ENCODE measurements at places on chromosomes 11 and 22.

DNA sequence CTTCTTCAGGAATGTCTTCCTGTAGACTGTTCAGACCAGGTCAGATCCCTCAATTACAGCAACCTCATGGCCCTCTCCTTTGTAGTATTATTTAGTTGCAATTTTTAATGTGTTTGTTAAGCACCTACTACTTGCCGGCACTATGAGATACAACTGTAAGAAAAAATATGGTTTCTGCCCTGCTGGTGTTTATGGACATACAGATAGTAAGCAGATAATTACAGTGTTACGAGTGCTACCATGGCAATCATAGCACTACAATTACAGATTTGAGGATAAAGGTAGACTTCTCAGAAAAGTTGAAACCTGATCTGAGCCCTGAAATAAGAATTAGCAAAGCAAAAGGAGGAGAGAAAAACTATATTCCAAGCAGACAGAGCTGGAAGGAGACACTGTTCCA lies 2.8 kb downstream of the LRRC51 start:
- DNase-seq: no peak

DNA sequence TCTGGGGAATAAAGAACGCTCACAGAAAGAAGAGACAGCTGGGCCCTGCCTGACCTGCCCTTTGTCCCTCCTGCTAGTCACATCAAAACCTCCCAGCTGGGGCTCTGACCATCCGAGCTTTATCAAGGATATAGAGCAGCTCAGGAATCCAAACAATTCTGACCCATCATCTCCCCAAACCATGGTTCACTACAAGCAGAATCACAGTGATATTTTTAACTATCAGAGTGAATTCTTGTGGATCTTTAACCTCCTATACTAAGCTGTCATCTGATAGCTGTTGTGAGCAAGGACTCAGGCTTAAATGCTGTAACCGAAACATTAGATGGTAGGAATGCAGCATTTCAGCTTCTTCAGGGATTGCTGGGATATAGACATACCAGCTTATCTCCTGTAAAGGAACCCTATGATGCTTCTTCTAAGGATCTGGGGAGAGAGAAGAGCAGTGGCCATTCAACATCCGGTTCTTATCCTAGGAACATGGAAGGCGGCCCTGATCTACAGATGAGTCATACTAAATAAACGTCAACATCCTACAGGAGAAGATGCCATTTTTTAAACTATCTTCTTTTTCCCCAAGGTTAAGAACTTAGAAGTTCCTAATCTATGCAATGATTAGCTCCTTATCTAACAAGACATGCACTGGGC lies 84.7 kb upstream of the AKIP1 start:
- no peak for DNase-seq

DNA sequence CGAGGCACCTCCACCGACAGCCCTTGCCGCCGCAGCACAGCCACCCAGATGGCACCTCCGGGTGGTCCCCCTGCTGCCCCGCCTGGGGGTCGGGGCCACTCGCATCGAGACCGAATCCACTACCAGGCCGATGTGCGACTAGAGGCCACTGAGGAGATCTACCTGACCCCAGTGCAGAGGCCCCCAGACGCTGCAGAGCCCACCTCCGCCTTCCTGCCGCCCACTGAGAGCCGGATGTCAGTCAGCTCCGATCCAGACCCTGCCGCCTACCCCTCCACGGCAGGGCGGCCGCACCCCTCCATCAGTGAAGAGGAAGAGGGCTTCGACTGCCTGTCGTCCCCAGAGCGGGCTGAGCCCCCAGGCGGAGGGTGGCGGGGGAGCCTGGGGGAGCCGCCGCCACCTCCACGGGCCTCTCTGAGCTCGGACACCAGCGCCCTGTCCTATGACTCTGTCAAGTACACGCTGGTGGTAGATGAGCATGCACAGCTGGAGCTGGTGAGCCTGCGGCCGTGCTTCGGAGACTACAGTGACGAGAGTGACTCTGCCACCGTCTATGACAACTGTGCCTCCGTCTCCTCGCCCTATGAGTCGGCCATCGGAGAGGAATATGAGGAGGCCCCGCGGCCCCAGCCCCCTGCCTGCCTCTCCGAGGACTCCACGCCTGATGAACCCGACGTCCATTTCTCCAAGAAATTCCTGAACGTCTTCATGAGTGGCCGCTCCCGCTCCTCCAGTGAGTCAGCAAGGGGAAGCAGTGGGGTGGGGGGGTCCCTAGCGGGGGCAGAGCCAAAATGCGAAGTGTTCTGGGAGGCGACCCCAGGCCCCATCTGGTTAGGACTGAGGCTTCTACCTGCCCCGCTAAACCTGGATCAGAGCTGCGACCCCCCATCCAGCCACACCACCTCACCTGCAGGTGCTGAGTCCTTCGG lies 4.4 kb downstream of the FREY1 start:
- no peak for DNase-seq

DNA sequence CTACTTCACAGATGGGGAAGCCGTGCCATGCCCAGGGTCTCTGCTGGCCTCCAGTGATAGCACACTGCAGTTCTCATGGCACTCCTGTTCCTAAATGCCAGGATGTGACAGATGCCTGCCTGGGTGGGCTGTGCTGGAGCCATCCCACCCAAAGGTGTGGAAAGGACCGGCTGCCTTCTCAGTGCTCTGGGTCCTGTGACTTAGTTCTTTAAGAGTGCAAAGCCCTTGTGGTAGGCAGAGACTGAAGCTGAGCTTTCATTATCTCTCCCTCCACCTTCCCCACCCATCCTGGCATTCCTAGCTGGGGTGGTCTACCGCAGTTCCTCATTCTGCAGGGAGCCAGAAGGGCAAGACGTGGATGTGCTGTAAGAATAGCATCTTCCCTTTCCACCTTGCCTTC lies 150.1 kb downstream of the CEP164 start:
- DNase-seq: no peak

GRCh38 chr22:22948651-22949571 lies 61.3 kb downstream of the IGLL5 start:
- no peak for DNase-seq

DNA sequence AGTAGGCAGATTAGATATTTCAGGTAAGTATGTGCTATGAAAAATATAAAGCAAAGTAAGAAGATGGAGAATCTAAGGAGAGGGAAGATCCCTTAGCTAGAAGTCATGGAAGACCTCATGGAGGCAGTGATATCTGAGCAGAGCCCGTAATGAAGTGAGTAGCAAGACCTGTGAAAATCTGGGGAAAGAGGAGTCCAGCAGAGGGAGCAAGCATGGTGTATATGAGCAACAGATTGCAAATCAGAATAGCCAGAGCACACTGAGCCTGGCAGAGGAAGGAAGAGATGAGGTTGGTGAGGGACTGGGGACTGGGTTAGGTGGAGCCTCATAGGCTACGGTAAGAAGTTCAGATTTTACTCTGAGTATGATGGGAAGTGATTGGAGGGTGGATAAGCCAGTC lies 9.4 kb downstream of the LHFPL7 start:
- DNase-seq: no peak

- no peak for DNase-seq
Measured at GRCh38 chr11:67023957-67024353, 1.0 kb downstream of the SYT12 start.

- DNase-seq: no peak
Measured at GRCh38 chr22:19045094-19045493, 77.1 kb downstream of the DGCR2 start.

DNA sequence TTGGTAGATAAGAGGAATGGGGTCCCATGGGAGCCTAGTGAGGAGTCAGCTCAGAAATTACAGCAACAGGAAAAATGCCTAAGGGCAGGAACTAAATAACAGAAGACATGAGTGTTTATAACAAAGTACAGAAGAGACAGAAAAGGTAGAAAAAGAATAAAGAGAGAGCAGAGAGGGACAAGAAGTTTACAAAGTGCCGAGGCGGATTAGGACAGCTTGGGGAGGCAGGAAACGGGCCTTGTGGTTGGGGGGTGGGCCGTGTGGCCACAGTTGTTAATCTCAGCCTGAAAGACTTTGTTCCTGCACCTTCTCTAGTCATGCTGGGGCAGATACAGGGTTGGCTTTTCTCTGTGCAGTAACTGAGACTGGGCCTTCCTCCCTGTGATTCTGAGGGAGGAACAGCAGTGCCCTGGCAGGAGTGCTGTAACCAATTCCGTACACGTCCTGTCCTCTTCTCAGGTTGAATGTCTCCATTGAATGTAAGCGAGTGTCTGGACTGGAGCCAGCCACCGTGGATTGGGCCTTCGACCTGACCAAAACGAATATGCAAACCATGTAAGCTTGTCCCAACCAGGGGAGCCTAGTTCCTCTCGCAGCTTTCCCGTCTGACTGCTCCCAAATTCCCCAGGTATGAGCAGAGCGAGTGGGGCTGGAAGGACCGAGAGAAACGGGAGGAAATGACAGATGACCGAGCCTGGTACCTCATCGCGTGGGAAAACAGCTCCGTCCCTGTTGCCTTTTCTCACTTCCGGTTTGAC lies 13.2 kb downstream of the NAA40 start:
- DNase-seq: no peak

GRCh38 chr11:70432065-70432464 lies 33.7 kb downstream of the CTTN start:
- DNase-seq: no peak

DNA sequence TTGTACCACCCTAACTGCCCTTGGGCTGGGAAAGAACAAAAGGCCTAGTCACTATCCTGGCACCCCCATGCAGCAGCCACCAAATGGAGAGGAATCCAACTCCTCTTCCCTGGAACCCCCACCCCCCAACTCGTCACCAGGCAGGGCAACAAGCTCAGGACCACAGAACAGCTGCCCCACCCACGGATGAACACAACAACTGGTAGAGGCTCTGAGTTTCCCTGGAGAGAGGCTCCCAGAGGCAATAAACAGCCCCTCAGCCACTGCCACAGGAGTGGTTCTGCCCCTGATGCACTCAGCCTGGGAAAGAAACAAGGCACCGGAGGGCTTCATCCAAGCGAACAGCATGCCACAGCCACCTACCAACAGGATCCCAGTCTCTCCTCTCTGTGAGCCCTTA lies 778.4 kb upstream of the FAT3 start:
- no peak for DNase-seq

GRCh38 chr11:96010683-96011082 lies 86.8 kb upstream of the MTMR2 start:
- no peak for DNase-seq

GRCh38 chr11:86954269-86955110 lies 705 bp downstream of the FZD4 start:
- DNase-seq: peak; percentile 30

- DNase-seq: no peak
Measured at GRCh38 chr11:61771985-61772455, 19.6 kb downstream of the MYRF start.

DNA sequence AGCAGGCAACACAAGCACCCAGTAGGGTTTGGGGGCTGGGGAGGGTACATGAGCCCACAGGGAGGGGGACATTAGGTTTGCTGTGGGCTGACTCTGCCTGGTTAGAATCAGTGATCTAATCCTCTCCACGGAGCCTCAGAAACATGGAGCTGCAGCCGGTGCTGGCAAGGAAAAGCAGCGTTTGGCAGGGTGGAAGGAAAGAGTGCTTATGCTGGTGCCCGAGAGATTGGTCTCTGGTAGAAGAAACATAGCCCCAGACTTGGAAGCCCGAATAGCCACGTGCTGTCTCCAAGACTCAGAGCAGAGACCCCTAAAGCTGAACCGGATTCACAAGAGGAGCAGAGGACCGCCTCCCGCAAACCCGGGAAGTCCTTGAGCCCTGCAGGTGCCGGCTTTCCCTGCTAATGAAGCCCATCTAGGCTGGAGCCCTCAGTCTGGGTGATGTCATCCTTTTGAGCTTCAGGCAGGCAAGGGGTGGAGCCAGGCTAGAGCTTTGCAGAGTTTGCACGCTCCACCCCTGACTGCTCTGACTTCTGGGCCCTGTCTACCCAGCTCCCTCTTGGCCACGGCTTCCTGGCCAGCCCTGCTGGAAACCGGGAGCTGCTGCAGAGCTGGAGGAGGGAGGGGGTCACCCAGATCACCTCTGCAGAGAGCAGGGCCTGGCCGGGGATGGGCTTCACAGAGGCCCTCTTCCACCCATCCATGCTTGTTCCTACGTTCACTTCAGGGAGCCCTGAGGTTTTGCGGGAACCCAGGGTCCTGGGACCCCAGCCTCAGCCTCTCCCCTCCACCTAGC lies 35.0 kb upstream of the JAM3 start:
- DNase-seq: peak; percentile 96

DNA sequence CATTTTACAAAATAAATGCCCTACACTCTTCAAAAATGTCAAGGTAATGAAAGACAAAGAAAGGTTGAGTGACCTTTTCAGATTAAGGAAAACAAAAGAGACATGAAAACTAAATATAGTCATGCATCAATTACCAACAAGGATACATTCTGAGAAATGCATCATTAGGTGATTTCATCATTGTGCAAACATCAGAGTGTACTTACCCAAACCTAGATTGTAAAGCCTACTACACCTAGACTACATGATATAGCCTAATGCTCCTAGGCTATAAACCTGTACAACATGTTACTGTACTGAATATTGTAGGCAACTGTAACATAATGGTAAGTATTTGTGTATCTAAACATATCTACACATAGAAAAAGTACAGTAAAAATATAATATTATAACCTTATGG lies 26.7 kb downstream of the INTS4 start:
- DNase-seq: no peak

- peak; percentile 67 for DNase-seq
Measured at GRCh38 chr11:62398011-62398994, 20.5 kb upstream of the SCGB1A1 start.

DNA sequence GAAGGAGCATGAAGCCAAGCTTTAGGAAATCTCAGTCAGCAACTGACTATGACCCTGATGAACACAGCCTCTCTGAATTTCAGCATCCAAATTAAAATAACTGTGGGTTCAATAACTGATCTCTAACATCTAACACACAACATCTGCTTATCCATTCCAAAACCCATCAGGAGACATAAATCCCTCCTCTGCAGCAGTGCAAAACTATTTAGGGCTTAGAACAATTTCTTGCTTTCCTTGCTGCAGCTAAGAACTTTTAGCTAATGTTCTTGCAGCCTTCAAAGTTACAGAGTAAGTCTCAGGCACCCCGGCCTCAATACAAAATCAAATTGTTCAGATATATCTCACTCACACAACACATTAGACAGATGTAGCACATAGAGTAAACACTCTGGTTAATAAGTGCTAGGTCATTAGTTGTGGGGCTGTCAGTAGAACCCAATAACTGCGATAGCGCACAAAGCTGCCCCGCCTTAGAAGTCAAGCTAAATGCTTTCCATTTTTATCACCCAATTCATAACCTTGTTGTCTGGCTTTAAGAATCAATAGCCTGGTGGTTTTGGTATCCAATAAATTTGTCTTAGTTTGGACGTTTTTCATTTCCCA lies 139.6 kb downstream of the LARGE1 start:
- no peak for DNase-seq

- DNase-seq: no peak
Measured at GRCh38 chr11:86765203-86765602, 35.1 kb upstream of the PRSS23 start.

- no peak for DNase-seq
Measured at GRCh38 chr22:45134313-45134712, 29.4 kb upstream of the NUP50 start.

GRCh38 chr22:44246615-44247326 lies 66.0 kb downstream of the SHISAL1 start:
- no peak for DNase-seq

Data from cerebellar cortex (tissue), 1 donor.